ENCODE measurements at places on chromosomes 16 and 17. TPM values are rescaled to one million over a fixed set of nuclear protein-coding genes. Genes with fewer than 3 reads are reported as not detected.

DNA sequence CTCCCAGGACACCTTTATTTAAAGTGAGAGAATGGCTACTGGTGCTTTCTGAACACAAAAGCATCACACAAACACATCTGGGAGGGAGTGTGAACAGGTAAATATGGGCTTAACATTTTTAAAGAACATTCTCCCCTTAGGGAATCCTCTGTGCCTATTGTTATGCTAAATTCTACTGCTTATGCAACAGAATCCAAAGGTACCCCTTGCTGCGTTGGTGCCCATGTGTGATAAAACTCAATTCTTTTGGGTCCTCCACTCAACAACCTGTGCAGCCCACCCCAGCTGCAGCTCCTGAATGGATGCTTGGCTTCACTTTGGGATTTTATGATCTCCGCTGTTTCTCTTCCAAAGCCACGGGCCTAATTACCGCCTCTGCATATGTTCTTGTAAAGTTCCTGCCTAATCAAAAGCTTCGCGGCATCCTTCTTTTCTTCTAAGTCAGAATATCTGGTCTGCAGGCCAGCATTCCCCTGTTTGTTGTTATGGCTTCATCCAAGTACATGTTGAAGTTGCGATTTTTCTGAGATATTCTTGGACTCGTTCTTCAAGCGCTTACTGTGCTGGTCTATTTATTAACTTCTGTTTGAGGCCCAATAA is 23.9 kb downstream of the RHBDL3 start:
- H3K36me3 ChIP-seq, result no peaks in the 10 kb centered on the region
- no peak overlapping the region for H3K27ac ChIP-seq
- no peak overlapping the region for H3K4me3 ChIP-seq
- peaks cover 5% of the 10 kb centered on the region for H3K4me1 ChIP-seq

Gene GAS7
- 89.1 TPM for total RNA-seq

GRCh38 chr16:27323781-27324561 is 10.2 kb downstream of the IL4R start:
- peaks cover 4% of the 10 kb centered on the region for H3K36me3 ChIP-seq
- H3K27me3 ChIP-seq, result no peaks in the 10 kb centered on the region
- no peak for DNase-seq
- no peak overlapping the region for H3K27ac ChIP-seq

Gene CHD9NB
- 0.26 TPM for total RNA-seq

Gene TBC1D28
- not detected for total RNA-seq

GRCh38 chr17:63222655-63223054 is 223.5 kb downstream of the CYB561 start:
- H3K36me3 ChIP-seq, result no peaks in the 10 kb centered on the region
- H3K27ac ChIP-seq, result no peak overlapping the region

DNA sequence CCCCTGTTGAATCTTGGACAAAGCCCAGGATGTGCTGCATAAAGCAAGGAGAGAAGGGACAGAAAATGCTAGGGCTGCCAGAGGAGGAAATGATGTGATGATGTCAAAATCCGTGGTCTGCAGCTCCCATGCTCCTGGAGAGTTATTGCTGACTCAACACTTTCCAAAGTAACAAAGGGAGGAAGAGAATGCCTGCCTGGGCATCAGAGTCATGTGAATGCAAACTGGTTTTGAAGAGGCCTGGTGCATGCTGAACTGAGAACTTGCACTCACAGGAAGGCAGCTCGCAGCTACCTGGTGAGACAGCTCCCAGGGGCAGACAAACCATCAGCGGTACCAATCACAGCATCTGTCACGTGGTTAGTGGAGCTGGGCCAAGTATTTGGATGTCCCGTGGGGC is 2.8 kb downstream of the MARVELD3 start:
- peaks cover 17% of the 10 kb centered on the region for H3K27me3 ChIP-seq
- H3K27ac ChIP-seq, result no peak overlapping the region
- no peak overlapping the region for H3K4me3 ChIP-seq
- no peak for DNase-seq
- H3K4me1 ChIP-seq, result peaks cover 11% of the 10 kb centered on the region

Measured in natural killer cell (primary cell).